ENCODE measurements at places on chromosomes 5 and 9. TPM values are rescaled to one million over a fixed set of nuclear protein-coding genes. Genes with fewer than 3 reads are reported as not detected.

Gene SEMA4D
- total RNA-seq: 1.9 TPM

Gene CCDC180
- total RNA-seq: 2.2 TPM

Gene MEIKIN
- not detected for total RNA-seq

Gene GLRA1
- not detected for total RNA-seq

Gene KDM3B
- 55.4 TPM for total RNA-seq

Gene SCGB3A2
- not detected for total RNA-seq

Gene SLC36A3
- total RNA-seq: not detected

Gene KCNV2
- total RNA-seq: not detected

Gene CCDC192
- total RNA-seq: not detected

Gene HEXB
- total RNA-seq: 145 TPM

Gene PRLR
- total RNA-seq: not detected

Gene SLC34A3
- not detected for total RNA-seq

Gene PCDHGB7
- 10.9 TPM for total RNA-seq

Gene AJM1
- total RNA-seq: 0.65 TPM

Gene SLC46A2
- total RNA-seq: not detected

Gene DOCK8
- 5.5 TPM for total RNA-seq

Gene EEIG1
- total RNA-seq: 62.7 TPM

Gene TCF7
- 0.11 TPM for total RNA-seq

Gene SLC6A3
- total RNA-seq: not detected

Gene SLC22A5
- 2.2 TPM for total RNA-seq

Gene ASPN
- not detected for total RNA-seq

Gene PCDHB3
- 0.69 TPM for total RNA-seq

Gene LCN12
- 0.11 TPM for total RNA-seq

Gene POLK
- 36.0 TPM for total RNA-seq

Gene OR1J4
- not detected for total RNA-seq

Gene CARD9
- 0.09 TPM for total RNA-seq

Gene WDR31
- 0.54 TPM for total RNA-seq

Gene RNF208
- total RNA-seq: 0.11 TPM

Gene LHFPL2
- 32.1 TPM for total RNA-seq

Gene NMRK1
- 25.6 TPM for total RNA-seq

Gene ACTBL2
- under 0.01 TPM for total RNA-seq

Gene IL13
- not detected for total RNA-seq

Gene PRDM9
- total RNA-seq: not detected

Gene FGFR4
- 3.3 TPM for total RNA-seq

Gene OGN
- total RNA-seq: not detected

Gene BTNL3
- total RNA-seq: under 0.01 TPM

Gene SIGMAR1
- total RNA-seq: 26.0 TPM

Gene PITX1
- not detected for total RNA-seq

Gene CARD6
- 50.4 TPM for total RNA-seq

Gene TMEM174
- not detected for total RNA-seq

Gene SHOC1
- total RNA-seq: not detected

Gene DNM1
- total RNA-seq: 0.43 TPM

Gene GAPT
- not detected for total RNA-seq

Gene PALM2AKAP2
- total RNA-seq: 0.09 TPM

Gene MGAT4B
- total RNA-seq: 120 TPM

Gene PLK2
- total RNA-seq: 352 TPM

Gene IRGM
- total RNA-seq: not detected
